ENCODE measurements at places on chromosomes 11 and 22.

- no peak for DNase-seq
Measured at GRCh38 chr11:95501761-95502266, 270.8 kb upstream of the SESN3 start.

- DNase-seq = peak; percentile 54
Measured at GRCh38 chr11:117328375-117329010, 839 bp downstream of the CEP164 start.

DNA sequence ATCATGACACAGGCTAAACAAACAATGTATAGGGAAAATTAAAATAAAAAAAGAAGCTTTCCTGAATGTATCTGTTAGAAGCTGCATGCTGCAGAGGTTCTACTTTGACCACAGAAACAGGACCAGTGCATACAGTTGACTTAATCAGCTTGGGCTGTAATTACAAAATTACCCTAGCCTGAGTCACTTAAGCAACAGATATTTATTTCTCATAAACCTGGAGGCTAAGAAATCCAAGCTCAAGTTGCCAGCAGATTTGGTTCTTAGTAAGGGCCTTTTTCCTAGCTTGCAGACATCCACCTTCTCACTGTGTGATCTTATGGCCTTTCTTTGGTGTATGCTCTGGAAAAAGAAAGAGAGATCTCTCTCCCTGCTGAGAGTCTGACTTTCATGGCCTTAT, 946.5 kb upstream of the RAG2 start:
- no peak for DNase-seq

GRCh38 chr11:29879560-29879959, 137.3 kb downstream of the KCNA4 start:
- DNase-seq = no peak

- no peak for DNase-seq
Measured at GRCh38 chr11:86978247-86978646, 23.1 kb upstream of the FZD4 start.

GRCh38 chr11:6992457-6993417, 27.4 kb downstream of the ZNF214 start:
- no peak for DNase-seq

GRCh38 chr11:102361086-102362031, 14.3 kb downstream of the BIRC2 start:
- DNase-seq = no peak

DNA sequence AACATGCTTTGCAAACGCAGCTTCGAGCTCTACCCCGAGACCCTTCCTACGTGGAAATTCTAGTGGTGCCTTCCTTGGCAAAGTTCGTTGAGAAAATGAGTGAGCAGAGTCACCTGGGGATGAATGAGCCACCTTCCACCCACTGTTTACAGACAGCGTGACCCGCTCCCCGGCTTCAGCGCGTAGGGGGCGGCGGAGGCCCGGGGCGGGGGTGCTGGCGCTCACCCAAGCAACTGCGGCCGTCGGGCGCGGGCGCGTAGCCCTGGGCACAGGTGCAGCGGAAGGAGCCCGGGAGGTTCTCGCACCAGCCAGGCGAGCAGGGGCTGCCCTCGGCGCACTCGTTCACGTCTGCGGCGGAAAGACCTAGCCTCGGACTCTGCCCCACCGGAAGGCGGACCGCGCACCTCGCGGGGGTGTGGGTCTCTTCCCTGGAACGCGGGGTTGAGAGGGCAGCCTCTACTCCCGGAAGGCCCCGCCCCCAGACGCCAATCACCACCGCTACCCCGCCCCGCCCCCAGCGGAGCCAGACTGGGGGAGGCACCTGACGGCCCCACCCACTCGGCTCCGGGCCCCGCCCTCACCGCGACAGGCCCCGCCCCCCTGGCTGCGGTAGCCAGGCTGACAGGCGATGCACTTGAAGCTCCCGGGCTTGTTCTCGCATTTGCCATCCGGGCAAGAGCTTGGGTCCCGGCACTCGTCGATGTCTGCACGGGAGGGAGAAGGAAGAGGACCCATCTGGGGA, 11.8 kb downstream of the LTBP3 start:
- DNase-seq = peak; percentile 100
